ENCODE measurements at places on chromosomes 2 and 18.

GRCh38 chr2:67213270-67213670 lies 183.9 kb upstream of the ETAA1 start:
- no peak for DNase-seq

- no peak for DNase-seq
These were observed 173.1 kb downstream of the ANKRD30B start for GRCh38 chr18:14921031-14921430.

DNA sequence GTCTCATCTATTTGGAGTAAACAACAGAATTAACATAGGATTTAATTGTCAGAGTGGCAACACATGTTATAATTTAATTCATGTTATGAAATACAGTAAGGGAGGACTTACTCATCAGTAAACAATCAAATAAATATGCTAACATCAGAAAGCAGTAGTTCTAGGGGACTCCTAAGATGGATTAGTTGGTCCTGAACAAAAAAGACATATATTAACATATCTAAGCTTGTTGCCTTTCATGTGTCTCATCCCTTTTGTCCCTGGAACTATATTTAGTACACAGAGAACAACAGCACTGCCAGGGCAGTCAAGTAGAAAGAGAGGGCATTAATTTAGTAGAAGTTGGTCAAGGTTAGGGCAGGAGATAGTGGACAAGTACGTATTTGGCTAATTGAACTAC lies 117.8 kb upstream of the FZD5 start:
- DNase-seq, result no peak

GRCh38 chr2:171086352-171087290 lies 74.1 kb downstream of the TLK1 start:
- no peak for DNase-seq

GRCh38 chr18:35132021-35132902 lies 91.0 kb downstream of the MAPRE2 start:
- DNase-seq, result no peak

- no peak for DNase-seq
These were observed 63.4 kb downstream of the NCKAP5 start for GRCh38 chr2:133504566-133505505.

GRCh38 chr2:183780072-183780471 lies 655.8 kb downstream of the NUP35 start:
- no peak for DNase-seq

GRCh38 chr2:101788995-101789970 lies 91.8 kb downstream of the MAP4K4 start:
- DNase-seq, result no peak

GRCh38 chr2:10370390-10370789 lies 67.7 kb downstream of the HPCAL1 start:
- no peak for DNase-seq

GRCh38 chr2:195542067-195542466 lies 115.0 kb upstream of the SLC39A10 start:
- no peak for DNase-seq
